ENCODE measurements at places on chromosomes 13 and 19.

DNA sequence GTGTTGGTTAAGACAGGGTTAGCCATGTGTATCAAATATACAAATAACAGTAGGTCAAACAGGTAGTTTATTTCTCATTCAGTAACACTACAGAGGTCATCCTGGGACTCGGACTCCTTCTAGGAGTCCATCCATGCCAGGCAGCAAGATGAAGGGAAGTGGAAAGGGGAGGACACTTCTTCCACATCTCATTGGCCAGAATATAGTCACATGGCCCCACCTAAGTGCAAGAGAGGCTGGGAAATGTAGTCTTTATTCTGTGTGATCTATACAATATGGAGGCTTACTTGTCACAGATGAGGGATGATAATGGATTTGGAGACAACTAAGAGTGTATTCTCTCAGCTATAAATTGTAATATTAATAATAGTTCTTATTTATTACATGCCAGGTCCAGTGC lies 31.1 kb downstream of the RDH8 start:
- DNase-seq, result no peak

DNA sequence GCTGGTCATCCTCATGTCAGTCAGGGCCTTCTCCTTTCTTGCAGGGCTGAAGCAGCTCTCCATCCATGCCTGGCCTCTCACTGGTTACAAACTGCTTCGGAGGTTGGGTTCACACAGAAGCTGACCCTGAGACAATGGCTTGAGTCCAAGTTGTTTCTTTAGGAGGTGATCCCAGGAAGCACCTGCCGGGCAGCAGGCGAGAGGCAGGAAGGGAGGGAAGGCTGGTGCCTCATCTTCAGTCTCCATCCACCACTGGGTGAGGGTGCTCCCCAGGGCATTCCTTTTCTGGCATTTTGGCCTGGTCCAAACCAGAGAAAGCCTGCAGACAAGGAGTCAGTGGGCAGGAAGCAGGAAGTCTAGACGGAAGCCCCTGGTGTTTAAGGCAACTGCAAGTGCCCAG lies 17.6 kb upstream of the SPATA13 start:
- DNase-seq, result no peak

DNA sequence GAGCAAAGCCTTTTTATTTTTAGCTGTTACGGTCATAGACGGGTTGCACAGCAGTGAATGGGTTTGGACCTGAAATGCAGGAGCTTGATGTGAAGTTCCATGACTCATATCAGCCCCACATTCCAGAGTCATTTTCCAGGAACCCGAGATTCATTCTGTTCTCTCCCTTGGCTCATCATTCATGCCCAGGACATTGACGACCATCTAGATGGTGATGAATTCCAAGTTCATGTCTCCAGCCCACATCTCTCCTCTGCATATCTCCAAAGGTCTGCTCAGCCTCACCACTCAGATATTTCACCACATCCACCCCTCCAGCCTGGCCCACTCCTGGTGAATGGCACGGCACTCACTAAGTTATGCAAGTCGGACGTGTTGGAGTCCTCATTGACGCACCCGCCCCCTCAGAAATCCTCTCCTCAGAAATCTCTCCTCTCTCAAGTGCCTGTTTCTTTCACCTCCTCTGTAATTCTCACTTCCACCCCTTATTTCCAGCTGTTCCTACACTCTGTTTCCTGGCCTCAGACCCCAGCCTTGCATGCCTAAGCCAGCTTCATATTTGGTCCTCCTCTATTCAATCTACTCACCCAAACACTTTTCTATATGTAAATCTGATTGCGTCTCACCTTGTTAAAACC lies 83.1 kb downstream of the ALOX5AP start:
- DNase-seq, result no peak

GRCh38 chr13:46551410-46552302 lies 1.3 kb upstream of the LRCH1 start:
- DNase-seq, result no peak

DNA sequence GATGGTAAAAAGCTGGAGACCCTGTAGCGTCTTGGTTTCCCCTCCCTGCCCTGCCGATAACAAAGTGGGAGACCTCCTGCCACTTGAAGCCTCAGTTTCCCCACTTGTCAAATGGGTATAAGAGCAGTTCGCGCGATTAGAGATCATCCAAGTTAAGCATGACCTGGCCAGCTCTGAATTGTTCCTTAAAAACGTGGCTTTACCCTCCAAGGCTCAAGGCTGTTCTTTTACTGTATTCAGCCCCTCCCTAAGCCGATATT lies 421 bp downstream of the TNPO2 start:
- no peak for DNase-seq

- DNase-seq, result no peak
Observed at GRCh38 chr13:43776006-43776405, 10.8 kb downstream of the ENOX1 start.

All from GM12864 (cell line).